ENCODE measurements at places on chromosomes 7 and 10.

DNA sequence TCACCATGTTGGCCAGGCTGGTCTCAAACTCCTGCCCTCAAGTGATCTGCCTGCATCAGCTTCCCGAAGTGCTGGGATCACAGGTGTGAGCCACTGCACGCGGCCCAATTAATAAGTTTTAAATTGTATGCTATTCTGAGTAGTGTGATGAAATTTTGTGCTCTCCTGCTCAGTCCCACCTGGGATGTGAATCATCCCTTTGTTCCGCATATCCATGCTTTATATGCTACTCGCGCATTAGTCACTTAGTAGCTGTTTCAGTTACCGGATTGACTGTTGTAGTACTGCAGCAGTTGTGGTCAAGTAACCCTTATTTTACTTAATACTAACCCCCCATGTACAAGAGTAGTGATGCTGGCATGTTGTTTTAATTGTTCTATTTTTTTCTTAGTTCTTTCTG is 47.3 kb upstream of the OIT3 start:
- DNase-seq, result no peak

DNA sequence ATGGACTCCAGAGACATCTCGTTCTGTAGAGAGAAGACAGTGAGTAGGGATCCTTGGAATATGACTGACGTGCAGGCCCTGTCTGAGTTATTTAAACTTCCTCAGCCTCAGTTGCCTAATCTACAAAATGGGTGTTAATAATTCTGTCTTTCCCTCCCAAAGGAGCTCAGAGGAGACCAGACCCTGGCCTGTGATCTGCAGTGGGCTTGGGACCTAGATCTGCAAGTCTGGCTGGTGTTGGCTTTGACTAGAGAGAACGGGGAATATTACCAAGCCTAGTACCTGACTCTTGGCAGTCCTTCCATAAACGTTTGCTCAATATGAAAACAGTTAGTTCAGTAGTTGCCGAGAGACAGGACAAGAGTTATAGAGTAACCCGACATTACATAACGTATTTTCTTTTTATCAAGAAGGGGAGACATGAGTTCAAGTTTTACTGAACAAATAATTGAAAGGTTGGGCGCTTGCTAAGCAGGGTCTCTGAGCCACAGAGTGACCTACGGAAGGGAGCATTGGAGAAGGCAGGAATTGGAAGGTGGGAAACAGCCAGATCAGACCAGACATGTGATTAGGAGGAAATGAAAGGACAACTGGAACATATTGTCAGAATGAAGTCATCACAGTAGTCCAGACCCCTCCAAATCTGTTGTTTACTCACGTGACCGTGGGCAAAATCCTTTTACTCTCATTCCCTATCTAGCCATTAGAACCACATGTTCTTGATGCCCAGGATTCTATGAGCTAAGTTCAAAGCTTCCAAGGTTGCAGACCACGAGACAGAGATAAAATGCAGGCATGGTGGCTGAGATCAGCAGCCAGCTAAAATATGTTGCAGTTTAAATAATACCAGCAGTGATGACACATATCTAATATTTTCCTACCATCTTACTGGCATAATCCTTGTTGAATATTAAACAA is 10.9 kb upstream of the CYP3A4 start:
- no peak for DNase-seq

GRCh38 chr7:153258686-153259085 is 499.1 kb downstream of the ACTR3B start:
- DNase-seq, result no peak

- no peak for DNase-seq
These were observed 69.8 kb upstream of the SEMA3A start for GRCh38 chr7:84264396-84264795.

GRCh38 chr7:38704041-38704547 is 72.9 kb upstream of the AMPH start:
- no peak for DNase-seq

DNA sequence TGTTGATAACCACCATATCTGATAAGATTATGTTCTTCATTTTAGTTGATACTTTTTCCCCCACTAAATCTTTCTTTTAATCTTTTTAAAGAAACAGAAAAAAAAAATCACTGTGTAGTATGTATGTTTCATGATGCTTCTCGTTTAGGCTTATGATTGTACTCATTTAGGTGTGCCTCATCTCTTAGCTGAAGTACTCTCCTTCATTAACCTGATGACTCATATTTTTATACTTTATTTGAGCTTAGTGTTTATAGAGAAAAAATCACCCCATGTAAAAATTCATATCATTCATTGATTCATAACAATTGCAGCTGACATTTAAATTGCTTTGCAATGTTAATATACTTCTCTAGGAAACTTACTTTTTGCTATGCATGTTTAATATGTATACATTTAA is 158.9 kb downstream of the MLLT10 start:
- no peak for DNase-seq

DNA sequence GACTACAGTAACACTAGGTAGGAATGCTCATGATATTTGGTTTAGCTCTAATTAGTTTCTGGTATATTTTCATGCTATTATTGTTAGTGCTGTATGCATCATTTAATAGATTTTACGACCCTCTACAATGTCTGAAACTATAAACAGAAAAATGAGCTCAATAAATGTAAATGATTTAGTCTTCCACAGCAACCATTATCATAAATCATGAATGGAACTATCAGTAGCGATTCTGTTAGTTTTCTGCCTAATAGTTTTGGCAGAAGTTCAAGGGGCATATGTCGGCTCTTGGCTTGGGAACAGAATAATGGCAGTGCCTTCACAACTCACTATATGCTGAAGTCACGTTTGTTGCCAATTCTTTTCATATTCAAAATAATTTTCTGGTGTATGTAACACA is 494.8 kb downstream of the PARD3 start:
- DNase-seq, result no peak

DNA sequence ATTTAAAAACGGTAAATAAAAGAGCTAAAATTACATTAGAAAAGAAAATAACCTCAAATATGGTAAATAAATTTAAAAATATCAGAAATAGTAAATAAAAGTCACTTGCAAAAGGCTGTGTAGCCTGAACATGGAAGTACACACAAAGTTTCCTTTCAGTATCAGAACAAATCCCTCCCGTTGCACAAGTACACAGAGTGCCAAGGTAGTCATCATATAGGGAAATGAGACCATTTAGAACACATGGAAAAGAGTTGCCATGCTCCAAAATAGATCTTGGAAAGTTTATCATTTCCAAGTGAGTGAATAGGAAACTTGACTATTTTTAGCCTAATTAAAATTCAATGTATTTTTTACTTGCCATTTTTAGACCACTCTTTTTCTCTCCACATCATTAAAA is 11.6 kb downstream of the CALCR start:
- DNase-seq, result no peak

GRCh38 chr10:79440281-79440680 is 5.1 kb downstream of the ZCCHC24 start:
- no peak for DNase-seq

All from WERI-Rb-1 (cell line).